Hepatic stellate cell (primary cell): ENCODE measurements at places on chromosomes 4 and X.

- no peak for DNase-seq
These were observed 94.9 kb downstream of the NXF2 start for GRCh38 chrX:102341867-102342266.

DNA sequence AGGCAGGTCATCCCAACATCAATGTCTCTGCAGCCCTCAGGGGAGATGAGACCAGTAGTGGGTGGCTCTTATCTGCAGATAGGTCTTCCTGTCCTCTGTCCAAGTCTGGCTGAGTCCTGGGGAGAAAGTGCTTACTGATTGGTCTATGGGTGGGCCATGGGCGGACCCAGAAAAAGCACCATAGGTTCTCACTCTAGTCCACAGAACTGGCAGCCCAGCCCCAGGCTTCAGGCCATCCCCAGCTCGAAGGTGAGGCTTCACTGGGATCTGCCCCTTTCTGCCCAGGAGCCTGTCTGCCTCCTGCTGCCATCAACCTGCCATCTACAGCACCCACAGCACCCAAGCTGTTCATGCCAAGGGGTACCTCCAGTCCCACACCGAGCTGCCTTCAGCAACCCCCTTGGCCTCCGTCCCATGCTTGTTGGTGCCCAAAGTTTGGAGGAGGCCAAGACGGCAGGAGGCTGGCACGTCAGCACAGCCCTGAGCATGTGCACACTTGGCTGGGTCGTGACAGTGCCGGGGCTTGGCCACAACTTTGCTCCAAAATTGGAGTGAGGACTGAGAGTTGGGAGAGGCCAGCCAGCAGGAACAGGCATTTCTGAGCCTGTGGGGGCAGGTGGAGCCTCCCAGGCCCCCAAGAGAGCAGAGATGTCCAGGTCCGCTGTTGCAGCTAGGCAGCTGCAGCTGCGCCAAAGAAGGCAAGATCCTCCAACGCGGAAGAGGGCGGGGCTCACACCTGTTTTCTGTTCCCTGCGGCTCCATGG lies 99.6 kb downstream of the IQCM start:
- DNase-seq = no peak

- DNase-seq = no peak
These were observed 1025.5 kb downstream of the RPA4 start for GRCh38 chrX:97909245-97909644.

GRCh38 chr4:100130491-100130890 lies 59.8 kb downstream of the DDIT4L start:
- no peak for DNase-seq

- no peak for DNase-seq
These were observed 15.3 kb upstream of the BEND4 start for GRCh38 chr4:42167709-42168108.

GRCh38 chr4:88659055-88659889 lies 38.4 kb downstream of the NAP1L5 start:
- peak; percentile 34 for DNase-seq

DNA sequence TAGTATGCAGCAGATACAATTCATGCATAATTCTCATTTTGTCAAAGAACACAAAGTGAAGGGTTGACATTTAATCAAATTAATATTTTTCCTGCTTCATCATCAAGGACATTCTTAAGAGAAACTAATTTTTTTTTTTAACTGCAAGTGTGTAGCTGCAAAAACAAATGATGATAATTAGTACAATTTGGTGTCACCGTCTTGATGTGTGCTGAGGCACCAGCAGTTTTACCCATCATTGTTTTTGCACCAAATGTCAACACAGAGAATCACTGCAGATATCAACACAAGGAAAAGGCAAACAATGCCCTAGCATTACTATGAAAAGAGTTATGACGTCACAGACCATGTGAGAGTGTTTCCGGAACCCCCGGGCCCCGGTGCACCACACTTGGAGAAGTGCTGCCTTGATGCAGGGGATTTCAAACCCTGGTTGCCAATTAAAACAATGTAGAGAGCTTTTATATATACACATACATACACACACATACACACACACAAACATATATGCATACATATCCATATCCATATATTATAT lies 55.9 kb downstream of the AGA start:
- no peak for DNase-seq

- peak; percentile 82 for DNase-seq
These were observed 12.4 kb downstream of the GPAT3 start for GRCh38 chr4:83548151-83548905.

- DNase-seq = no peak
These were observed 756 bp downstream of the IGFBP7 start for GRCh38 chr4:57109411-57109846.

GRCh38 chr4:38979511-38980230 lies 52.5 kb downstream of the TMEM156 start:
- DNase-seq = no peak

DNA sequence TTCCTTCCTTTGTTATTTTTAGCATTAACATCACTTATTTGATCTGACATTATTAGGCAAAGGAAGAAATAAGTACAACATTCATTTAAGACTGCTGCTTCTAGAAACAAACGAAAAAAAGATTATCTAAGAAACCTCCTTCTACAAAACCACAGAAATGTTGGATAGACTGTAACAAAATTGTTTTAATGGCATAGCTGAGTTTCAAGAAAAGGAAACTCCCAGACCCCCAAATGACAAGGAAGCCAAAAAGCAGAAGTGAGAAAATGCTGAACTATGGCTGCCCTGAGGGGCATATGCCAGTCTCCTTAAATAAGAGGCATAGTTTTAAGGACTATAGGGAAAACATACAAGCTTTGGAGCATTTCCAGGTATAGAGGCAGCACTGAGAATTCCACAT lies 1431.6 kb upstream of the TENM3 start:
- no peak for DNase-seq

- DNase-seq = no peak
These were observed 248.6 kb downstream of the ADAMTS3 start for GRCh38 chr4:72320223-72320948.

DNA sequence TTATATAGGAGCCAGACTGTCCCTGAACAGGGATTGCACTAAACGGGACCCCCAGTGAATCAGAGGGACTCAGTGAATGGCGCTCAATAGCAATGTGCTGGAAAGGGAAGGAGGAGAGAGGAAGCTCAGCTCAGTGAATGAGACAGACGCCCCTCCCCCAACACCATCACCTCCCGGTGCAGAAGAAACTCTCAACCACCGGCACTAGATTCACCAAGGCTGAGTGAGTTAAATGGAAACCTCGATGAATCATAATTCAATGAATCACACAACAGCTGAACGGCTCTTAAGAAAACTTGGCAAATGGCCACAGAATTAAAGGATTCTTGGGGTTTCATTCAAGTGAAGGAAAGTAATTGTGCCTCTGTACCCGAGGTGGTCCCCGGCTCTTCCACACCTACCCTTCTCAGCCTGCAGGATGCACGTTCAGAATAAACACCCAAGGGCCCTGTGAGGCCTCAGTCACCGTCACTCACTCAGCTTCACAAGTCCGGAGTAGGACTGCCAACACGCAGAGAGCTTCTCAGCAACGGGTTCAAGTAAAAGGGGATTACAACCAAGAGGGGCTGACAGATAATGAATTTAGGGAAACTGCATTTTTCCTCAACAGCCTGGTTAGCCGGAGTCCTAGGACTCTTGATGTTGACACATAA lies 29.3 kb downstream of the CRMP1 start:
- DNase-seq = peak; percentile 54

GRCh38 chr4:126559961-126560360 lies 1072.8 kb upstream of the INTU start:
- no peak for DNase-seq

- DNase-seq = no peak
These were observed 10.7 kb downstream of the SLC39A8 start for GRCh38 chr4:102334624-102335023.

- DNase-seq = peak; percentile 6
These were observed 1028.4 kb upstream of the INTU start for GRCh38 chr4:126604268-126604867.

DNA sequence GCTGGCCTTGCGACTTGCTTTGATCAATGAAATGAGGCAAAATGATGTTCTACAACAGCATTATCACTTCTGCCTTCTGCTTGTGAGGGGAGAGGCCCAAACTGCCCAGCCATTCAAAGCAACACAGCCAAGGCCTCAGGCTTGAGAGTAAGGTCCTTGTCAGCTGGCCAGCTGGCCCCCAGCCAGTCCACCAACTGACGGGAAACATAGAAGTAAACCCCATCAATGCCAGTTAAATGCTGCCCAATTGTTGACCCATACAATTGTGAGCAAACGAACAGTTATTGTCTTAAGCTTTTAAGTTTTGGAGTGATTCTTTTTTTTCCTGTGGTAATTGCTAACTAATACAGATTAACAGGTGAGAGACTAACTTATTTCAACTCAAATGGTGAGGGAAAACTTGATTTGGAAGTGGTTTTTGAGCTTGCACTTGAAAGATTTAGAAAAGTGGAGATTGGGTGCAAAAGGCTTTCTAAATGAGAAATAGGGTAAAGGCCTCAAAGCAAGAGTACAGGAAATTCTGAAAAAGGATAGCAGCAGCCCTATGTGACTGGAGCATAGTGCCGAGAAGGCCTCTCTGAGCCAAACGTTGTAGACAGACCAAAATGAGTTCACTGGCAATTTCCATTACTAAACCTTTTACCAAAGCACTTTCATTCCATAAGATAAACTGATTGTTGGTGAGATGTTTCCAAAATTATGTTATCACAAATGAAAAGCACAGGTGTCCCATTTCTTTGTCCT lies 66.9 kb downstream of the ARHGEF38 start:
- no peak for DNase-seq

- DNase-seq = no peak
These were observed 47.0 kb downstream of the TASL start for GRCh38 chrX:30530606-30531005.

DNA sequence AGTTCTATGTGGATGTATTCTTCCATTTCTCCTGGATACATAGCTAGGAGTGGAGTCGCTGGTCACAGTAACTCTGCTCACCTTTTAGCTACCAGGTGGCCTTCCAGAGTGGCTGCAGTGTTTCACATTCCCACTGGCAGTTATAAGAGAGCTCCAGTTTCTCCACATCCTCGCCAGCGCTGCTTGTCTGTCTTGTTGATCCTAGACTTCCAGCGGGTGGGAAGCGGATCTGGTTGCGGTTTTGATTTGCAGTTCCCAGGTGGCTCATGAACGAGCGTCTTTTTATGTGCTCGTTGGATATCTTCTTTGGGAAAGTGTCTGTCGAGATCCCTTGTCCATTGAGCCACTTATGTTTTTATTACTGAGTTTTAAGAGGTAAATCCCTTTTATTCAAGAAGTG lies 11.6 kb downstream of the TACC3 start:
- no peak for DNase-seq

GRCh38 chr4:8157496-8157895 lies 1.1 kb downstream of the ABLIM2 start:
- DNase-seq = no peak

- no peak for DNase-seq
These were observed 191.4 kb downstream of the PPP3CA start for GRCh38 chr4:101155945-101156344.

- peak; percentile 87 for DNase-seq
These were observed at the start of gene PIR for GRCh38 chrX:15493118-15493962. TSS of gene PIR (minus strand) at chrX:15493333. CDS start at chrX:15491257, 2,076 bp downstream.

GRCh38 chr4:102554482-102554881 lies 53.3 kb downstream of the NFKB1 start:
- no peak for DNase-seq
